Suprapubic skin (tissue), 4 donors: ENCODE measurements at places on chromosomes 3 and 15.

DNA sequence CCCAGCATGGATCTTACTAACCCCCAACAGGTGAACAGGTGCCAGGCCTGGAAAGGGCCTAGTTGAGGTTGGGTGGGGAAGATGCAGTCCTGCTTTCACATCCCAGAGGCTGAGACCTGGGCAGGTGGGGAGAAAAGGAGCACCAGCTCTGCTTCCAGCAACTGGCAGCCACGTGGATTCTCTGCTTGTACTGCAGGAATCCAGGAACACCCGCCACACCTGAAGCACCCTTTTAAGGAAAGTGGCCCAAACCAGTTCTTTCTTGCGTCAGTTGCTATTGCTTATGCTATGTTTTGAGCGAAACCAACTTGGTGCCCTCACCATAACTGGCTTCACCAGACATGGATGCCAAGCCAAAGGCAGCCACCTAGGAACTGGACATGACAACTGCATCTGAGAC is 28.1 kb upstream of the NEO1 start:
- DNase-seq = no peak

- DNase-seq = no peak
Observed at GRCh38 chr15:56344336-56344735, 20.9 kb upstream of the TEX9 start.

GRCh38 chr15:29708519-29708918 is 113.7 kb downstream of the TJP1 start:
- no peak for DNase-seq

DNA sequence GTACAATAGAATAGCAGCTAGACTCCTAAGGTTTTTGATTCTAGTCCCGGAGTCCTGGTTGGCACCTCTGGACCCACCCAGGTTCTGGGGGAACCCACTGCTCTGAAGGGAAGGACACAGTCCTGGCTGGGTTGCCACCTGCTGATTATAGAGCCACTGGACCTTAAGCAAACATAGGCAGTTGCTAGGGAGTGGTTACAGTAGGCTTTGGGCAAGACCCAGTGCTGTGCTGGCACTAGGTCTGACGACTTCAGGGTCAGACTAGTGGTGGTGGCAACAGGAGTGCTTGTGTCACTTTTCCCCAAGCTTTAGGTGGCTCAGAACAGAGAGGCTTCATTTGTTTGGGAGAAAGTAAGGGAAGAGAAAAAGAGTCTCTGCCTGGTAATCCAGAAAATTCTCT is 109.8 kb upstream of the C3orf80 start:
- DNase-seq = no peak

DNA sequence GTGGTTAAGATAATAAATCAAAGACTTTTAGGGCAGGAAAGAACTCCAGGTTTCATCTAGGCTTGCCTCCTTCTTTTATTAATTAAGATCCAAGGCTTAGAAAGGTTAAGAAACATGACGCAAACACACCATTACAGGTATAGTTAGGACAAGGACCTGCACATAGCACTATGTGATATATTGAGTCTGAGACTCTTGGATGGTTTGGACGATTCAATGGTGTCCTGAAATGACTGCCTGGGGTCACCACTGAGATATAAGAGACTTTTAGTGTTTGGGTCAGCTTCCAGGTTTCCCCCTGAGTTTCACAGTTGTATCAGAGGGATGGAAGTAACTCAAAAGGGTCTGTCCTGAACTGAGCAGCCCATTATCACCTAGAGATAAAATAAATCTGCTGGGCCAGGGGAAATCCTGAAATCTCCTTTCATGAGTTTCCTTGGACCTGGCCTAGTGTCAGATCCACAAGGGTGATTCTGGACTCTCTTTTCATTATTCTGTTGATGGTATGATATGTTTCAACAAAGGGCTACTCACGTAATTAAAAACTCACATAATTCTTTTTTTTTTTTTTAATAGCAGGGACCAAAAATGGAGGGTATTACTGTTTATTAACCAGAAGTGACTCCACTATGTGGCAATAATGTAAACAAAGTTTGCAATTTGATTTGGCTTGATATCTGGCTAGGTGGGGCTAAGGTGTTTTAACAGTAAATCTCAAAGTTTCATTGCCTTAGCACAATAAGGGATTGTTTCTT is 55.6 kb upstream of the ADGRG7 start:
- no peak for DNase-seq

DNA sequence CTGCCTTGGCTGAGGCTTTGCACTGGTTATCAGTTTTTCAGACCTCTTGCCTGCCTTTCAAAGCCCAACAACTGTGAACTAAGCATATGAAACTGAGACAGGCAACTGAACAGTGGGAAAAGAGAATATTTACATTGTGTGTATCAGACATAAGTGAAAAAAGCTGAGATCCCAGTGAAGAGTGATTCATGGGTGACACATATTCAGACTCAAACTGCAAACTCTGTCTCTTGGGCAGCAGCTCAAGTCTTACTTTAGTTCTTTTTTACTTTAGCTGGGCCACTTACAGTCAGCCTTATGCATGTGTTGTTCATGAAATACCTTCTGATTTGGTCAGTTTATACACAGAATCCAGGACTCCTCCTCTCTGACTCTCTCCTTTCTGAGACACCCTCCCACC is 19.2 kb downstream of the SUCLG2 start:
- DNase-seq = no peak

GRCh38 chr15:99435877-99436541 is 129.8 kb upstream of the MEF2A start:
- peak; percentile 64 for DNase-seq

DNA sequence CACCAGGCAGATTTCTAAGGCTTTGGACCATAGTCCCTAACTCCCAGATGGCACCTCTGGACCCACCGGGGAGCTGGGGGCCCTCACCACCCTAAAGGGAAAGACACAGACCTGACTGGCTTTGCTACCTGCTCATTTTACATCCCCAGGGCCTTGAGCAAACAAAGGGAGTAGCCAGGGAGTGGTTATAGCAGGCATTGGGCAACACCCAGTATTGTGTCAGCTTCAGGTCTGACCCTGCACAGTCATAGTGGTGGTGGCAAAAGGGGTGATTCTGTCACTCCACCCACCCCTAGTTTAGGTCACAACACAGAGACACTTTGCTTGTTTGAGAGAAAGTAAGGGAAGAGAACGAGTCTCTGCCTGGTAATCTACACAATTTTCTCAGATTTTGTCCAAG is 352.5 kb downstream of the DIPK2A start:
- no peak for DNase-seq

- no peak for DNase-seq
Observed at GRCh38 chr3:29226706-29227105, 54.2 kb upstream of the RBMS3 start.

DNA sequence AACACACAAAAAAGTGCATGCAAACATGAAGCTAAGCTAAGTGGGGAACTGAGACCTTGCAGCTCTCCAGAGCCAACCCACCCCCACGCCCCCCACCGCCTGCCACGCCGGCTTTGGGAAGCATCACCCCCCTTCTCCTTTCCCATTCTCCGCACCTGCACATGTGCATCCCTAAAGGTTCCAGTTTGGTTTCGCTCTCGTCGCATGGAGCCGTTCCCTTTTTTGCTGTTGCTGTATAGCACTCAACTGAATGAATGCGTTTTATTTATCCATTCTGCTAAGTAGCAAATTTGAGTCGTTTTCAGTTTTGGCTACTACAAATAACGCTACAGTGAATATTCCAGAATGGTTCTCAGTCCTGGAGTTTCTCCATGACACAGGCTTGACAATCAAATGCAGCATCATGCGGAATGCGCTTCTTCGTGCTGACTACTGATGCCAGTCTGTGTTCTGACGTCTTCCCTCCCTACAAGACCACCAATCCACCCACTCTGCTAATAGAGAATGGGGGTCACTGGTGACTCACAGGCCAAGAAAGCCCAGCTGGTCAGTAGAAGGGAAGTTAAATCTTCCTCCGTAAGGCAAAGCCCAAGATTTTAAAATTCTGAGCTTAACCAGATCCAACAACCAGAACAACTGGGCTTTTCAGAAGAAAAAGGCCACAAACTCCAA is 115.3 kb downstream of the XXYLT1 start:
- no peak for DNase-seq

DNA sequence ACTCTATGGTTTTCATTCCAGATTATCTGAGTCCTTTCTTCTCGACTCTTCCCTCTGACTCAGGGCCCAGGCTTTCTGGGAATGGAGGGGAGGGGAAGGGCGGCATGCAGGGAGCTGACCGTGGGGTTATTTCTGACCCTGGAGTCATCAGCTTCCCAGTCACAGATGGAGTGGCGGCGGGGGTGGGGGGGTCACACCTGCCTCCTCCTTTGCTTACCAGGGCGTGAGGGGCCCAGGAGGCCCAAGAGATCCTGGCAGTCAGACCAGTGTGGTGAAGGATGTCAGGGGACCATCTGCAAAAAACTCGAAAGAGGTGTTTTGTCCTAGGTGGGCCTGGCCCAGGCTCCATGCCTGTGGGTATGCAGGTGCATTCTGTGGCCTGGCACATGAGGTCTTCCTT is 996 bp upstream of the XIRP1 start:
- DNase-seq = no peak

- no peak for DNase-seq
Observed at GRCh38 chr3:163056874-163057497, 1560.4 kb downstream of the OTOL1 start.

GRCh38 chr3:176505878-176506621 is 691.2 kb downstream of the TBL1XR1 start:
- DNase-seq = no peak

- no peak for DNase-seq
Observed at GRCh38 chr3:53668872-53669271, 174.5 kb downstream of the CACNA1D start.
